ENCODE measurements at places on chromosomes 6 and 20.

GRCh38 chr6:39170860-39171259 lies 55.9 kb upstream of the SAYSD1 start:
- no peak for DNase-seq

GRCh38 chr20:6426287-6426891 lies 303.6 kb upstream of the FERMT1 start:
- DNase-seq = no peak

DNA sequence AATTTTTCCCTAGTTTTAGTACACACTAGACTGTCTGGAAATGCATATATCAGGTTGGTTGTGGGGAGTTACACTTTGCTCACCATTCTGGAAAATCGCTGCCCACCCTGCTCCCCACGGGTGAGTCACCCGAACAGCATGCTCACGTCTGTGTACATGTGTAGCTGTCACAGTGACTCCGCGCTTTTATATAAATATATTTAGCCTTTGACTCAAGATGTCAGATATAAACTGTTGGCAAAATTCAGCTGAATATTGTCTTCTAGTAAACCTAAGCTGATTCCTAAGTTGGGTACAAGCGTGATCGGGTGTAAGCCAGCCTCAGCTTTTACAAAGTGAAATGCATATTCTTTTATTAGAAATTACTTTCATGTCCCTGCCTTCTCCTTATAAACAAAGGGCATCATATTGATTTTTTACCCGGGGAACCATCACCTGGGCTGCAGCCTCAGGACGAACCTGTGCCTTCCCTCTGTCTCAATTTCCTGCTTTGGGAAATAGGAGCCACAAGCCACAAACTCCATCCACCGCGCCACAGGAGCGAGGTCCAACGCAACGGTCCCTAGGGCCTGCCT lies 4.3 kb downstream of the SDCBP2 start:
- no peak for DNase-seq

- no peak for DNase-seq
These were observed 186.3 kb downstream of the PLCB4 start for GRCh38 chr20:9255171-9255570.

DNA sequence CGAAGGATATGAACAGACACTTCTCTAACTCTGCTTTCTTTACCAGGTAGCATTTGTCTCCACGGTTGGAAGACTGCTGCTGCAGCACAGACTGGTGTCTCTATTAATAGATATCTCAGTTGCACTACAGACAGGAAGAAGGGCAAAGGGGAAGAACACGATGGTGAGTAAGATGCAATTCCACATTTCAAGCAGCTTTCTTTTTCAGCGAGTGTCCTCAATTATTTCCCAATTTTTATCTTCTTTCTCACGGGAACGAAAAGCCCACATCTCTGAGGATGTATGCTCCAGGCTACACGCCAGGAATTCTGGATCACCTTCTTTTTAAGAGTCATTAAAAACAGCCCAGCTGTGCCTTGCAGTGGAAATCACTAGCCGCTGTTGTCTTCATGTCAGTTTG lies 311.6 kb upstream of the ECI2 start:
- no peak for DNase-seq

DNA sequence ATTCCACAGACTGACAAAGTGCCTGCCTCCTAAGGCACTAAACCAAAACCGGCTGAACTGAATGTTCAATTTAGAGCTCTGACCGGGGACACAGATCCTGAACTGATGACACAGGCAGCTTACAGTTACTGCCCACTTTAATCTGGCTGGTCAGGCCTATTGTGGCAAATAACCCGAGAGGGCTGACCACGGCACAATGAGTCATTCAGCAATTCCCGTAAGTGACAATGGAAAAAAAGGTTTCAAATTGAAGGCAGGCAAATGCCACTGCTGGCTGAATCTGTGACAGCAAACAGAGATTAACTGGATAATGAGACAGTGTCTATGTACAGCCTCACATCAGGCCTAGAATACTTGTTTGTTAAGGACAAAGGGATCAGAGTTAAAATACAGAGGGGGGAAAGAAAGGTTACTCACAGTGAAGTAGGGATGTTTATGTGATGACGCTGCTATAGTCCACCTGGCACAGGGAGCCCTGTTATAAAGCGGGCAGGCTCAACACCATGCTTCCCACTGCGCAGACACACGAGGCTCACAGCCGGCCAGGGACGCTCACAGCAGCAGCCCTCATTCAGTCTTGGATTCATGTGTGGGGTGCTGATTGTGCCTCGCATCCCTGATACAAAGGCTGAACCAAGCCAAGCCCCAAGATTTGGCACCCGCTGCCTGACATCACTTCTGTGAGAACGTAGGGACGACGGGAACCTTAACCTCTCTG lies 54.4 kb downstream of the RTN4IP1 start:
- DNase-seq = no peak

DNA sequence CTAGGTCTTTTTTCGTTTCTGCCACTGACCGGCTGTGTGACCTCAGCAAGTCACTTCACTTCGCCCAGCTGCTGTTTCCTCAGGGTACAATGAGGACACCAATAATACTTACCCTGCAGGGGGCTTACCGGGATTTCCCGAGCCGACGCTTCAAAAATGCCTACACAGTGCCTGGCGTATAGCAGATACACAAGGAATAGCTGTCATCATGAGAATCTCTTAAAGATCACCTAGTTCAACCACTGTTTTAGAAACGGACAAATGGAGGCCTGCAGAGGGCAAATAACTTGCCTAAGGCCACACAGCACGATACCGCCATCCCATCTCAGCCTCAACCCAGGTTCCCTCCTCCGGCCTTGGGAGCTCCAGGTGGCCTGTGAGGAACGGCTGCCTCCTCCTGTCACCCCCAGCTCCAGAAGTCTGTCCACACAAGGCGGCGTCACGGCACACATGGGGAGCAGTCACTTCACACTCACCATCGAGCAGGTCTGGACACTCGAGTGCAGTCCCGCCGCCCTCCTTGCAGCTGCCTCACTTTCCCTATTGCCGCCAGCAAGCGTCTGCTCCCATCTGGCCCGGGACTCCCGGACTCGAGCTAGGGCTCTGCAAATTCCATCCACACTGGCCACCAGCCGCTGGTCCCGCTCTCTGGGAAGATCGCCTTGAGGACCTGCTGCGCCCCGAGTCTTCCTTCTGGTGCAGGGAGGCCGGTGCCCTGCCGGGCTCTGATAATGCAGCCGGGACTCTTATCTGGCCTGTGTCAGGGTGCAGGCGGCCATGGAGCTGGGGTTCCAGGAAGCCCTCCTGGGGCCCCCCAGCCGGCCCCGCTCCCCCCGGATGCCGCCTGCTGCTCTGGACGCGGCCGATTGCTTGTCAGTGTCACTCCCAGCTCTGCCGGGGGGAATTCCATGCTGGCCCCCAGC lies at the start of gene RIPOR3:
Gene RIPOR3, minus strand, starts transcription at position 893 of the 923 bp plus-strand sequence. Its CDS starts 414 bp downstream, at position 479.
- no peak for DNase-seq

DNA sequence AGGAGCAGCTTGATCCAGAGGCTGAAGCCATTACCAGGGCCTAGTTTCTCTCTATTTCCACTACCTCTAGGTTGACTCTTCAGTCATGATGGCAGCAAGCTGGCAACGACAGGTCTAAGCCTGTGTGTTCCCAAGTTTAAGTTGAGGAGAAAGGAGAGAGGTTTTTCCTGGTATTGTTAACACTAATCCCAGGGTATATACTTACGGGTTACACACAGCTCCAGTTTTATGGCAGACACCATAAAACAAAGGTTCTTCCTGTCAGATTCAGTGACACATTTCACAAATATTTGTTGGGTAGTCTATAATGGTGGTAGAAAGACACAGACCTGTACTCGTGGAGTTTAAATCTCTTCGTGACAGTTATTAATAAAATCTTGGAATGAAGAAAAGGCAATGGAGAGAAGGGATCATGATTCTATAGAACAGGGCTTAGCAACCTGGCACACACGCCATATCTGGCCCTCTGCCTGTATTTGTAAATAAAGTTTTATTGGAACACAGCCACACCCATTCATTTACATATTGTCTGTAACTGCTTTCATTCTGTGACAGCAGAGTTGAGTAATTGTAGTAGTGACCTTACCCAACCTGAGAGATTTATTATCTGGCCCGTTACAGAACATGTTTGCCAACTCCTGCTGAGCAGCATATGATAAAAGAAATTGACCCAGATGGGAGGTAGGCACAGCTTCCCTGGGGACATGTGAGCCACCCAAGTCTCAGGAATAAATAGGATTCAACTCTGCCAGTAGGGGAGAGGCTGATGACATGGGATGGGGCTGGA lies 323.3 kb downstream of the CDH4 start:
- no peak for DNase-seq

GRCh38 chr6:15523679-15524630 lies 138.9 kb downstream of the DTNBP1 start:
- no peak for DNase-seq

DNA sequence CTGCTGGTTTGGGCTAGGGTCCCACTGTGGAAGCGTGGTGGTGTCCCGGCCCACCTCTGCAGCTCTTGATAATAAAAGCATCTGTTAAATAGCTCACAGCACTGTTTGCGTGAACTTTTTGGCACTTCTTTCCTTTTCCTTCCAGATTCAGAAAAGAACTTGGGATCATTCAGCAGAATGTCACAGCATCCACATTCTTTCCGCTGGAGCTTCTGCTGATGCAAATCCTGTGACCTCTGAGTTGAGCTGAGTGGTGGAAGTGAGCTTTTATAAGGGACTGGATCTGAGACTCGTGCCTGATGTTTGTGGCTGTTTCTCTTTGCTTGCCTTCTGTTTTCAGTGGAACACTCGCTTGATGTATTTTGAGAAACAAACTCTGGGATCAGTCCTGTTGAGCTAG lies 3.9 kb downstream of the OSBPL2 start:
- DNase-seq = no peak

GRCh38 chr20:37939701-37940560 lies 37.0 kb downstream of the VSTM2L start:
- DNase-seq = no peak

- DNase-seq = no peak
These were observed 37.7 kb upstream of the SLC4A11 start for GRCh38 chr20:3276680-3277015.

- no peak for DNase-seq
These were observed 742.9 kb downstream of the DHX35 start for GRCh38 chr20:39705032-39705431.

- DNase-seq = no peak
These were observed 3.7 kb upstream of the NCOA6 start for GRCh38 chr20:34829191-34829590.

GRCh38 chr20:9572670-9573069 lies 58.3 kb downstream of the LAMP5 start:
- DNase-seq = no peak

DNA sequence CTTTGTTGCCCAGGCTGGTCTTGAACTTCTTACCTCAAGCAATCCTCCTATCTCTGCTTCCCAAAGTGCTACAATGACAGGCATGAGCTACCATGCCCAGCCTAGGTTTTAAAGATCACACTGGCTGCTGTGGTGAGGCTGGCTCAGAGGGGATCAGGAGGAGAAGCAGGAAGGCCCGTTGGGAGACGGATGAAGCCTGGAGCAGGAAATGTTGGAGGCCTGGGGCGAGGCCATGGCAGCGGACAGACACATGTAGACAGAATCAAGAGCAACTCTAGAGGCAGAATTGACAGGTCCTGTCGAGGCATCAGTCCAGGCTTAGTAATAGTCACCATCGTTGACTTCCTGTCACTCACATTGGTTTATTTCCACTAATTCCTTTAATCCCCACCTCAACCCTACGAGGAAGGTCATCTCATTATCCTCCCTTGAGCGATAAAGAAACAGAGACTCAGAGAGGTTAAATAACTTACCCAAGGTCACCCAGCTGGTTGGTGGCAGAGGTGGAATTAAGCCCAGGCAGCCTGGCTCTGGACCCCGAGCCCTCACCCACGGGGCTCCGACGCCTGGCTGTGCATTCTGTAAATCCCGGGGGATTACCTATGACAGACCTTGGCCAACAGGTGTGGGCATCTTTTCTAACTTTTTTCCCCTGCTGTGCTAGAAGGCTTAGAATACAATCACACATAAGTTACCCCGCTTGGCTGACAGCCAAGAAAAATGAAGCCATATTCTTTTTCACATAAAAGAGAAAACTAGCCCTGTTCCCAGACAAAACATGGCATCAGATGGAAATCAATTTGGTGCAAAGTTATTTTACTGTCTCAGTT lies 113.4 kb downstream of the EYA2 start:
- DNase-seq = no peak

DNA sequence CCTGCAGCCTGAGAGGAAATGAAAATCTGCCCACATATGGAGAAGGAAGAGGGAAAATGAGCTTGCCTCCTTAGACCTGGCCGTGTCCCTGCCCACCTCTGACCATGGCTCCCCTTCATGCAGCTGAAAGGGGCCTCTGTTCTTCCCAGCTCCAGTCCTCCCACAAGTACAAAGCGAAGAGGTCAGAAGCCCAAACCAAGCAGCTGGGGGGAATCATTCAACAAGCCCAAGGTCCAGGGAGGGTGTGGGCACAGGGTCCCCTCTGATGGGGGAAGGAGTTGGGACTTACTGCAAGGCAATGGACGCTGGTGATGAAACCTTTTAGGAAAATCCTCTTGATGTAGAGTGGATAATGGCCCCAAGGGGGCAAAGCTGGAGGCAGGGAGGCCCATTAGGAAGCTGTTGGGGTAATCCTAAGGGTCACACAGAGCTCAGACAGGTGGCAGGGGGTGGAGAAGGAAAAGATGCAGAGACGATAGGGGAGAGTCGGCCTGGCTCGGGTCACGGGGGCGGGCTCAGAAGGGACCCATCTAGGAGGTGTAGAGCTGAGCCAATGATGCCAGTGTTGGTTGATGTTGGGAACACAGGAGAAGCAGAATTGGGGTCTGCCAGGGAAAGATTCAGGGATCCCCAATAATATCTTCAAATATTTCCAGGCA lies 16.1 kb upstream of the GRM4 start:
- DNase-seq = no peak

- no peak for DNase-seq
These were observed 3.9 kb downstream of the PTPRK start for GRCh38 chr6:128516514-128516898.

GRCh38 chr6:52361414-52361944 lies 472 bp upstream of the PAQR8 start:
- no peak for DNase-seq

- no peak for DNase-seq
These were observed 95.9 kb upstream of the JAG1 start for GRCh38 chr20:10769700-10770099.
